ENCODE measurements at places on chromosomes 2 and 18.

DNA sequence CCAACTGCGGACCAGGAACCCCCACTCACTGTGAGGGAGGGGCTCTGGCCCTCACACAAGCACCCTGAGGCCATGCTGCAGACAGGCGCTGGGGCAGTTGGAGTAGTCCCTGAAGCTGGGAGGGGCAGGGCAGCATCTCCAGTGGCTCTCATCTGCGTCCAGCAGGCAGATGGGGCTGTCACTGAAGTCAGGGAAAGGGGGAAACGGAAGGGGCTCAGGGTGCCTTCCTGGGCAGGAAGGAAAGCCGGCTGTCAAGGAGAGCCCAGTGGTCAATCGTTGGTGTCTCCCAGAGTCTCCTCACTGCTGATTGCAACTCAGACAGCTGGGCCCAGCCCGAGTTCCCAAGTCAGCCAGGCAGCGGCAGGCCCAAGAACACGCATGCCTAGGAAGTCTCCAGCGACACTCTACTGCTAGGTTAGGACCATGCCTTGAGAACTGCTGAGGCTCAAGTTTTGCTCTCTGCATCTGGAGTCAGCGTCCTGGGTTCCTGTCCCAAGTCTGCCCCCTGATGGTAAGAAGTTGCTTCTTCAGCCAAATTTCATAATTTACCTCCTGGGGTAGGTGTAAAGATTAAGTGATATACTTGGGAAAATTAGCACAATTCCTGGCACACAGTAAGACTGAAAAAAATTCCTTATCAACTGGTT lies 27.4 kb upstream of the NMUR1 start:
- DNase-seq: no peak

DNA sequence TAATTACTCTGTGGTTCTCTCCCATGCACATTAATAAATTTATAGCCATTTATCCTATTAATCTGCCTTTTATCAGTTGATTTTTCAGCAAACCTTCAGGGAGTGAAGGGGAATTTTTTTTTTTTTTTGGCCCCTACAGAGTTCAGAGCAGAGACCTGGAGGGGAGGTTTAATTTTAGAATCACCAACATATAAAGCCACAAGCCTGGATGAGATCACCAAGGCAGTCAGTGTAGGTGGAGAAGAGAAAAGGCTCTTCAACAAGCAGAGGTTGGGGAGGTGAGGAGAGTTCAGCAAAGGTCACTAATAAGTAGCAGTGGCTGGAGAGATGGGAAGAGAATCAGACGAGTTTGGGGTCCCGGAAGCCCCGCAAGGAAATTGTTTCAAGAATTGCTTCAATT lies 48.4 kb upstream of the SPTBN1 start:
- DNase-seq: no peak

DNA sequence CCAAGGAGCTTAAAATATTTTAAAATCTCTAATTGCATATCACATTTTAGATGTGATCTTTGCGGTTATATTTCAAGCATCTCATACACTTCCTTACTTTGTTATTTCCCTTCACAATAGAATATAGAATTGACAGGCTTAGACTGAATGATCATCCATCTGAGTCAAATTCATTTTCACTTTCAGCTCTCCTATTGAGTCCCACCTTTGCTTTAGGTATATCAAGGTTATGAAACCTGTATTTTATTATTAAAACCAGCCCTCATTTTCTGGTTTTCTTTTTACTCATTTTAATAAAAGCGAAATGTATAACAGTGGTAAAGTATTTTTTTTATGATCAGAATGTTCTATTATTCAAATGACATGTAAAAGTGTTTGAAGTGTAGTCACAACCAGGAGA lies 162.9 kb upstream of the KYNU start:
- DNase-seq: no peak

- DNase-seq: no peak
Measured at GRCh38 chr2:199982126-199982843, 26.9 kb downstream of the MAIP1 start.

DNA sequence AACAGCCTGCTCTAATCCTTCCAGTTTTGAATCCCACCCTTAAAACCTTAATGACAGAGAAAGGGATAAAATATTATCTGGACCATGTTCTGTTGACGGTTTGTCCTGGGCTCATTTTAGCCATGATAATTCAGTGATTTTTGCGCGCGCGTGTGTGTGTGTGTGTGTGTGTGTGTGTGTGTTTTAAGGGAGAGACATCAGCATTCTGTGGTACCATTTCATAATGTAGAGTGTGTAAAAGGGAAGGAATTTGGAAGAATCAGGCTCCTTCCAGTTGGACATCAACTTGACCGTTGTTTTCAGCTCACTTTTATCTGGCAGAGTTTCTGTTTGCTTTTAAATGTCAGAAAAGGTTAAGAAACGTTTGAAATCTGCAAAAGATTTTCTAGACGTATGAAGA lies 535.5 kb downstream of the TNS1 start:
- DNase-seq: no peak

- no peak for DNase-seq
Measured at GRCh38 chr2:170322140-170322766, 144.3 kb downstream of the MYO3B start.
